Inflammatory macrophage (primary cell): ENCODE measurements at places on chromosomes 1 and 21.

DNA sequence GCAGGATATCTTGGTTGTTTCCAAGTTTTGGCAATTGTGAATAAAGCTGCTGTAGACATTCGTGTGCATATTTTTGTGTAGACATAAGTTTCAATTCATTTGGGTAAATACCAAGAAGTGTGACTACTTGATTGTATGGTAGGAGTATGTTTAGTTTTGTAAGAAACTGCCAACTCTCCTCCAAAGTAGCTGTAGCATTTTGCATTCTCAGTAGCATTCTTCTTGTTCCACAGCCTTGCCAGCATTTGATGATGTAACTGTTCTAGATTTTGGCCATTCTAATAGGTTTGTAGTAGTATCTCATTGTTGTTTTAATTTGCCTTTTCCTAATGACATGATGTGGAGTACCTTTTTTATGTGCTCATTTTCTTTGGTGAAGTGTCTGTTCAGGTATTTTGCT lies 38.6 kb upstream of the PLA2G4A start:
- no peak for DNase-seq

- no peak for DNase-seq
Measured at GRCh38 chr21:33123374-33124123, 53.6 kb downstream of the OLIG1 start.

DNA sequence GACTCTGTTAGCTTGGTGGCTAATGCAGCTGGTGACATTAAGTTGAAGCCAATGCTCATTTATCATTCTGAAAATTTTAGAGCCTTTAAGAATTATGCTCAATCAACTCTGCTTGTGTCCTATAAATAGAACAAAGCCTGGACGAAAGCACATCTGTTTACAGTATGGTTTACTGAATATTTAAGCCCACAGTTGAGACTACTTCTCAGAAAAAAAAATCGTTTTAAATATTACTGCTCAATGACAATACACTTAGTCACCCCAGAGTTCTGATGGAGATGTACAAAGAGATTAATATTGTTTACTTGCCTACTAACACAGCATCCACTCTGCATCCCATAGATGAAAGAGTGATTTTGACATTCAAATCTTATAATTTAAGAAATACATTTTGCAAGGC lies 79.6 kb downstream of the NEGR1 start:
- DNase-seq = no peak

- DNase-seq = no peak
Measured at GRCh38 chr1:42952303-42953001, 6.2 kb downstream of the SLC2A1 start.

DNA sequence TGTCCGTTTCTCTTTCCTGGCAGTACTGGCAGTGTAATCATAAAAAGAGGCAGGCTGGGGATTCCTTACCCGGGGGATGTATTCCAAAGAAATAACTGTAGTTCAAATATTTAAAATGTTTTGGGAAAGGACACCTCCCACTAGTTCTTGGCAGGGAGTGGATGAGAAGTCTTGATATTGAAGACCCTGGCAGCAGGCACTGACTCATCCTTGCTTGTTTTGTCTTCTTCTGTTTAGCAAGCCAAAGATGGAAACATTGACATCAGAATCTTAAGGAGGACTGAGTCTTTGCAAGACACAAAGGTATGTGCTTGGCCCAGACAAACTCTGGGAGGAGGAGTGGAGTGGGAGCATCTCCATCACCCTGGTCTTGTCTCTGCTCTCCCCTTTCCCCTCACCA lies 639 bp downstream of the IL20 start:
- DNase-seq = no peak

GRCh38 chr1:4691766-4692405 lies 37.5 kb downstream of the AJAP1 start:
- no peak for DNase-seq

GRCh38 chr1:230335861-230336522 lies 90.1 kb downstream of the PGBD5 start:
- DNase-seq = no peak

DNA sequence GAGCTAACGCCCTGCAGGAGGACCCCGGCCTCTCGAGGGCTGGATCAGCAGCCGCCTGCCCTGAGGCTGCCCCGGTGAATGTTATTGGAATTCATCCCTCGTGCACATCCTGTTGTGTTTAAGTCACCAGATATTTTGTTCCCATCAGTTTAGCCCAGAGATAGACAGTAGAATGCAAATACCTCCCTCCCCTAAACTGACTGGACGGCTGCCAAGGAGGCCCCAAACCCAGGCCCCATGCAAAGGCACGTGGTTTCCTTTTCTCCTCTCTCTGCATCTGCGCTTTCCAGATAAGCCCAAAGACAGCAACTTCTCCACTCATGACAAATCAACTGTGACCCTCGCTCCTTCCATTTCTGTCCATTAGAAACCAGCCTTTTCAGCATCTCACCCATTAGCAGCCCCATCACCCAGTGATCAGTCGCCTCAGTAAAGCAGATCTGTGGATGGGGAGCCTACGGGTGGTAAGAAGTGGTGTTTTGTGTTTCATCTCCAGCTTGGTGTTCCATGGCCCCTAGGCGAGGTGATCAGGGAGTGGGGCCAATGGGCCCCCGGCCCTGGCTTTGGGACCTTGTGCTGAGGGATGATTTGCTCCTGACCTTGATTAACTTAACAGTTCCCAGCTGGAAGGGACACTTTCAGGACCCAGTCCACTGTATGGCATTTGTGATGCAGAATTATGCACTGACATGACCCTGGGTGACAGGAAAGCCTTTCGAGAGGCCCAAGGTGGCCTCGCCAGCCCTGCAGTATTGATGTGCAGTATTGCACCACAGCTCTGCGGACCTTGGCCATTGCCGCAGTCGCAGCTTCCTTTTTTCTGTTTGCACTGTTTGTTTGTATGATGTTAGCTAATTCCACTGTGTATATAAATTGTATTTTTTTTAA lies 5.2 kb downstream of the NPPA start:
- peak; percentile 64 for DNase-seq

DNA sequence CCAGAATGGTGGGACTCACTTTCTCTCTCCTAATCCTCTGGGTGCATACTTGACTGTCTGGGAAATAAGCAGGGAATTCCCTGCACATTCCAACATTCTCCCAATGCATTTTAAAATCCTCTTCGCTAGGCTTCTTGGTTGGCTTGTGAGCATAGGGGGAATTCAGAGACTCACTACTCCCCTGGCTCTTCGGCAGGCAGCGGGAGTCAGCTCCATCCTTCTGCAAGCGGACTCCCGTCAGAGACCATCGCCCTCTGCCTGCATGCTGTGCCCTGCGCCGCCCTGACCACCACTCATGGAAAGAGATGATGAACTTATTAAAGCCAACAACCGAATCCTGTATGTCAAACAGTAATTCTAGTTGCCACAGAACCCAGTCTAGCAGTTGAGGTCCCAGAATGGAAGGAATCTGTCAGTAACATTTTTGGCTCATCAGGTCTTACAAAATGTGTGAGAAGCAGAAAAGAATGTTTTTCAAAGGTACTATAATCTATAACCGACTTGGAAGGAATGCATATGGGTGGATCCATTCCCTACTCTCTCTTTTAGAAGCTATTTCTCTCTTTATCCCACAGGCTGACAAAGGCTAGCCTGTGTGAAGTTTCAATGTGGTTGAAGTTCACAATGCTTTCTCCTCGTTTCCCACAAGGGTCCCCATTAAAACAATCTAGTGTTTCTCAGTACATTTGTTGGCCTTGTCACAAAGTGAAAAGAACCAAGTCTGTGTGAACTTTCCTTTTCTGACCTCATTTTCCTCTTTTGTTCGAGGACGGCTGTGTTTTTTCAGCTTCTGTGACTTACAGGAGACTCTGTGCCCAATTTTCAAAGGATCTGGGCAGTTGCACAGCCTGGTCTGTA lies 119.1 kb upstream of the ADAR start:
- no peak for DNase-seq

GRCh38 chr1:208544053-208544452 lies 299.9 kb upstream of the PLXNA2 start:
- DNase-seq = no peak

GRCh38 chr1:17629460-17629859 lies 90.0 kb downstream of the ARHGEF10L start:
- DNase-seq = no peak

DNA sequence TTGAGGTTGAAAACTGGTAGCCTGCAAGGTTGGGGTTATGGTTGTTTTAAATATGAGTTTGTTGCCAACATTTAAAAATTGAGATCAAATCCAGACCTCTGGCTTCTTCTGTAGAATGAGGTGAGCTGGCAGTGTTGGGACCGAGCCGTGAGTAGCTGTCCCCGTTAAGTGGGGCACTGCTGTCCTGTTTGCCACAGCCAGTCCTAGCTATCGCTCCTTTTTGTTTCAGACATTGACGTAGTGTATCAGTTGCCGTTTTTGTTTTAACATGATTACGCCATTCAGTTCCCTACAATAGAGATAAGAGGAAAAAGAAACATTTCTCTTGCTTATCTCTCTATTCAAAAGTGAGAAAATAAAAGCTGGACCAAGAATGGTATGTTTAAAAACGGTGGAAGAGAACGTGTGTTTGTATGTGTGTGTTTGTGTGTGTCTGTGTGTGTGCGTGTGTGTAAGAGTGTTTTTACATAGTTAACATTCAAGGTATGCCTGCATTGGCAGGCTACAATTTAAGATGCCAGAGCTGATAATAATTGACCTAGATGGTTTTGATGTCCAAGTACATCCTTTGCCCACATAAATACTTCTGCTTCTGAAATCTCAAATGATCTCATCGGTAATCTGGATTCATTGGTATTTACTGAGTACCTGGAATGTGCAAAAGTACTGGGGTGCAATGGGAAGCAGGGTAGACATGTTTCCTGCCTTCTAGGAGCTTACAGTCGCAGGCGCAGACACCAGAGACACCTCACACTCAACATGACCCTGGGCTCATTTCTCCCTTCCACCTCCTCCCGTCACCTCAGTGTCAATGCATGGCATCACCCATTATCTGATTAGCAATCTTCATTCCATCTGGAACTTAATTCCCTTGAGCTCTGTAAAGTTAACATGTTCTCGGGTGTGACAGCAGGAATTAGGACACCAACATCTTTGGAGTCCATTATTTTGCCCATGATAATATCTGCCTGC lies 65.8 kb downstream of the HUNK start:
- no peak for DNase-seq

DNA sequence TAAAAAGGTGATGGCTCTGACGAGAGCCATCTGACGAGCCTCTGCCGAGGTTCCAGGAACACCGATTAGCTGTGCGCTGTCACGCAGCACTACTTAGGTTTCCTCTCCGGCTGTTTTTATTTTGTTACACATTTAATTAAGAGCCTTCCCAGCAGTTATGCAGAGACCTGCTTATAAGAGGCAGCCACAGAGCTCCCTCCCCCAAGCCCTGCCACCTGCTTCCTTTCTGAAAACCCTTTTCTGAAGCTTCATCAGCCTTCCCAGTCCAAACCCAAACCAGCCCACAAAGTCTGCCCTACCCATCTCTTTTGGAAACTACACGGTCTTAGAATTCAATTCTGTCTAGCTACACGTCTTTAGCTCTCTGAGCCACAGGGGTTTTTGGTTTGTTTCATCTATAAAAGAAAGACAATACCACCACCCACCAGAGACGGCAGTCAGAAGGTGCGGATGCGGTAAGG lies 49.1 kb downstream of the ERI3 start:
- no peak for DNase-seq

DNA sequence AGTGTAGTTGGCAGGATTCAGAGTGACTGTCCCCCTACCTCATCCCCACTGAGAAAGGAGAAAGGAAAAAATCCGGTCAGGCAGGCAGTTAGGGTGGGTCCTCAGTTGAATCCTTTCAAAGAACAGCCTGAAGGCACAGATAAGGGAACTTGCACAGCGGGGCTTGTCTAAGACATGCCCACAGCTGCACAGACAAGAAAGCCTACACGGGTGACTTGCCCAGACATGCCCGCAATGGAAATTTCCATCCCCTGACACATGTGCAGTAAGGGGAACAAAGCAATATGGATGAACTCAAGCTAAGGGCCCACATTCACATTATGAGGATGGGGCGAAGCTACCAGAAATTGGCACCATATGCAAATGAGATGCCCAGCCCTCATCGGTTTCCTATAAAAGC lies 82.5 kb downstream of the DESI2 start:
- DNase-seq = no peak

DNA sequence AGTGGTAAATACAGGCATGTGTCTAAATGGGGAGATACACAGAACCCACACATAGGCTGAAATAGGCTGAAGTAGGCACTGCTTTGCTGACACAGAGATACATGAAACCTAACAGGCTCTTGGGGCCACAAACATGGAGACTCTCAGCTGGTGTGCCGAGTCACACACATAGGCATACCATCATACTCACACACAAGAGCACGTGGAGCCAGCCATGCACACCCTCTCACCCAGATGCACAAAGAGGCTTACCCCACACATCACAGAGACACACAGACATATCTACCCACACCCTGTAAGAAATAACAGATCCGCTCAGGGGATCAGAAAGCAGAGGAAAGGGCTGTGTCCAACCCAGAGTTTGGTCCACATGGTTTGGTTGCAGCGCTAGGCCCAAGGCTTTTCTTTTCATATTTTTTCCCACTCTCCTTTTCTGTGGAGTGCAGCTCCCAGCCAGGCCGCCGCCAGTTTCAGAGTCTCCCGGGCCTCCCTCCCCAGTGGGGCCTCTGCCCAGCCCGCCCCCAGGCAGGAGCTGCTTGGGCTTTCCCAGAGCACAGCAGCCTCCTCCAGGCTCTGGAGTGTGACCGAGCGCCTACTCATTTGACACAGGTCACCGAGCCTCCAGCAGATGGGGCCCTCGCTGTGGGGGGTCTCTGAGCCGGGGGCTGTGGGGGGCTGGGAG lies 3.9 kb upstream of the POU3F1 start:
- DNase-seq = no peak

DNA sequence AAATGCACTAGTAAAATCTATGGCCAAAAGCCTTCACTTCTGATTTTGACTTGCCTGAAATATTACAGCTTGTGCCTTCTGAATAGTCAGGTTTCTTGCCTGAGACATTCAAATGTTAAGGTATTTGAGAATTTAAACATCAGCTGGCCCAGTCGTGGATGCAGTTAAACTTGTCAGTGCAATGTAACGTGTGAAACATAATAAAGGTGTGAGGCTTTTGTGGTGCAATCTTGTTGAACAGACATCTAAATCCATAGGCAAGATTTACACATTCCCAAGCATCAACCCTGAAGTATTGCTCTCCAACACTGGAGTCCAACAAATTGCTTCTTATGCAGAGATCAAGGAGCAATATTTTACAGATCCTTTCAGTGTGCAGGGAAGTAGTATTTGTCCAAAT lies 4.4 kb downstream of the CCN1 start:
- DNase-seq = no peak

DNA sequence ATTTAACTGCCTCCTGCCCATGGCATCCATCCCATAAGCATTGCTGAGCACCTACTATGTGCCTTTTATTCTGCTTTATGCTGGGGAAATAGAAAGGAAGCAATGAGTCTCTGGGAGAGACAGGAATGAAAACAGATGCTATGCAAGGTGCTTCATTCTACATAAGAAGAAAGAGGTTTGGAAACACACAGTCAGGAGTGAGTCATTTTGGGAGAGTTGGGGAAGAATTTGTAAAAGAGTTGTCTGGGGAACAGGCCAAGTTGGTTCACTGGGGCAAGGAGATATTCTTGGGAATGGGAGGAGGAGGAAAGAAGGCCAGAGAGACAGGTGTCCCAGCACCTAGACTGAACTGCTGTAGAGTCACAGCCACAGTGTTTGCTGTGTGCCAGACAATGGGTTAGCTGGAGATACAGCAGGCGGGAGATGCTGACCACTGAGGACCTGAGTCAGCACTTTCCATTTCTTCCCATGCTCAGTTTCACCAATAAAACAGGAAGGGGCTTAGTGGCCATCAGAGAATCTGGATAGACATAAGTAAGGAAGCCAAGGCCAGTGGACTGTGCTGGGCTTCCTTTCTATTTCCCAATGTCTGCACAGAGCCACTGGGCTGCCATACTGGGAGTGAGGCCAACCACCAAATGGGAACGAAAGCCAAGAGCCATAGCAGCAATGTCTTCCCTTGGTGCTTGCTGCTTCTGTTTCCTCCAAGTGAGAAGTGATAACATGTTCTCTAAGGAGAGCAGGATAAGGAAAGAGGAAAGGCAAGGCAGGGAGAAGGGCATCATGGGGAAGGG lies 187.7 kb upstream of the USP24 start:
- DNase-seq = no peak
